Foreskin melanocyte (primary cell): ENCODE measurements at places on chromosomes 3 and 15.

DNA sequence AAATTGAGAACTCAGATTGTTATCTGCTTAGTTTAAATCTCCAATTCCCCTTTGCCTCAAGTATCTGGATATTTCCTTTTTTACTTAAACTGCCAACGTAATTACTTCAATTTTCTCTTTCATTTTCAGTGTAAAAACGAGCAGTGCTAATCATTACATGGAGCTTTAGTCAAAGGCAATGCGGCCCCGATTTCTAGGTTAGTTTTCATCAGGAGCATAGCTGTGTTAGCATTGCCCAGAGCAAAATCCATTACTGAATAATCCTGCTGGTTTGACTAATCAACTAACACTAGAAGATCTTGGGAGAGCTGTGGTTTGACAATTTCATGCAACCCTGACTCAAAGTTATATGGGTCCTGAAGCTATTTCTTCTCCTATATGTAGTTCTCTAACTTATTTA lies 46.2 kb downstream of the ZPLD1 start:
- DNase-seq, result no peak

DNA sequence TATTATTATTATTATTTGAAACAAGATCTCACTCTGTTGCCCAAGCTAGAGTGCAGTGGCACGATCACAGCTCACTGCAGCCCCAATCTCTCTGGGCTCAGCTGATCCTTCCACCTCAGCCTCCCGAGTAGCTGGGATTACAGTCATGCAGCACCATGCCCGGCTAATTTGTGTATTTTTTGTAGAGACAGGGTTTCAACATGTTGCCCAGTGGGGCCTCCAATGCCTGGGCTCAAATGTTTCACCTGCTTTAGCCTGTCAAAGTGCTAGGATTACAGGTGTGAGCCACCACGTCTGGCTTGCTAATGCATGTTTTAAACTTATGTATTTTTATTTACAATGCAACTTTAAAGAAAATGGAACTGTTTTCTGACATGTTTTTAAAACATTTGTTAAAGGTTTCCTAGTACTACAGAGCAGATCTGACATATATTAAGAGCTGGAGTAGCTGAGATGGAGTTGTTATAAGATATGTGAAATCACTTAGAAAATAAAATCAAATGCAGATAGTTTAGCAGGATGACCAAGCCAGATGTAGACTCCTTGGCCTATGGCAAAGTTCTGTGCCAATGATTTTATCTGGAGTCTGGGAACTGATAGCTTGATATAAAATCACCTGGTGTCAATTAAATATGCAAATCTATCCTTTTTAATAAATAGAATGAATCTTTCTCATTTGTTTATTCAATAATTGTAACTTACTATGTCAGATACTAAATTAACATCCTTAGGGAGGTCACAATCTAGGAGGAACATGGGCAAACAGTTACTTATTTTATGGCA lies 310.1 kb upstream of the NAALADL2 start:
- DNase-seq, result no peak

- DNase-seq, result no peak
These were observed 687.2 kb upstream of the SGO1 start for GRCh38 chr3:20873235-20873634.

GRCh38 chr3:82202269-82202668 lies 440.8 kb upstream of the GBE1 start:
- no peak for DNase-seq

DNA sequence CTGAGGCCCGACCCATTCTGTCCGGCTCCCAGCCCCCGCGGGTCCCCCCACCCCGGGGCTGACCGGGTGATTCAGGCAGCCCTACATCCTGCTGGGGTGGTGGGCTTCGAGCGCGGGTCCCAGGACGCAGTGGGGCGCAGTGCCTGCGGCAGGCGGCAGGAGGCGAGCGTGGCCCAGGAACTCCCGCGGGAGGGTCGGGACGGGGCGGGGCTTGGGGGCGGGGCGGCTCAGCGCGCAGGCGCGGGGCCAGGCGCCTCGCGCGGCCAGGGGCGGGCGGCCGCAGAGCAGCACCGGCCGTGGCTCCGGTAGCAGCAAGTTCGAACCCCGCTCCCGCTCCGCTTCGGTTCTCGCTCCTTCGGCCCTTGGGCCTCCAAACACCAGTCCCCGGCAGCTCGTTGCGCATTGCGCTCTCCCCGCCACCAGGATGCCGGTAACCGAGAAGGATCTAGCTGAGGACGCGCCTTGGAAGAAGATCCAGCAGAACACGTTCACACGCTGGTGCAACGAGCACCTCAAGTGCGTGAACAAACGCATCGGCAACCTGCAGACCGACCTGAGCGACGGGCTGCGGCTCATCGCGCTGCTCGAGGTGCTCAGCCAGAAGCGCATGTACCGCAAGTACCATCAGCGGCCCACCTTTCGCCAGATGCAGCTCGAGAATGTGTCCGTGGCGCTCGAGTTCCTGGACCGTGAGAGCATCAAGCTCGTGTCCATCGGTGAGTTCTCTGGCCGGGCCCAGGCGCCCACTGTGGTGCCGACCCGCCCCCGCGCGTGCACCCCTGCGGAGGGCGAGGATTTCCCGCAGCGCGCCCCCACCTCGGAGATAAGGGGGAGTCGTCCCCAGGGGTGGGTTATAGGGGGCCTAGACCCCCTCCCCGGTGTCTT lies at the start of gene FLNB:
Gene FLNB, plus strand, starts transcription at position 282 of the 885 bp plus-strand sequence. Its CDS starts 143 bp downstream, at position 425.
- DNase-seq, result peak; percentile 34

GRCh38 chr15:74807282-74807681 lies 5.4 kb upstream of the LMAN1L start:
- no peak for DNase-seq

GRCh38 chr3:114310695-114311094 lies 16.9 kb downstream of the TIGIT start:
- no peak for DNase-seq

DNA sequence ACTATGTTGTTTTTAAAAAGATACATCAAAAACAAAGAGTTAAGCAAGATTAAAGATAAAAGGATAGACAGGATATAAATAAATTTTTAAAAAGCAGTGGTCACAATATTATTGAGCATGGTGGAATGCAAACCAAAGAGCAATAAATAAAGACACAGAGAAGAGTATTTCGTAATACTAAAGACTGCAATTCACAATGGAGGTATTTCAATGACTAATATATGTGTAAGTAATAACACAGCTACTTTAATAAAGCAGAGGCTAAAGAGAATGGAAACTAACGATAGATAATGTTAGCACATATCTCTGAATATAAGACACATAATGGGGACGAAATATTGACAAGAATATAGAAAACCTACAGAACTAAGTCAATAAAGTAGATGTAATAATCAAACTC lies 219.6 kb downstream of the WDR72 start:
- DNase-seq, result no peak

DNA sequence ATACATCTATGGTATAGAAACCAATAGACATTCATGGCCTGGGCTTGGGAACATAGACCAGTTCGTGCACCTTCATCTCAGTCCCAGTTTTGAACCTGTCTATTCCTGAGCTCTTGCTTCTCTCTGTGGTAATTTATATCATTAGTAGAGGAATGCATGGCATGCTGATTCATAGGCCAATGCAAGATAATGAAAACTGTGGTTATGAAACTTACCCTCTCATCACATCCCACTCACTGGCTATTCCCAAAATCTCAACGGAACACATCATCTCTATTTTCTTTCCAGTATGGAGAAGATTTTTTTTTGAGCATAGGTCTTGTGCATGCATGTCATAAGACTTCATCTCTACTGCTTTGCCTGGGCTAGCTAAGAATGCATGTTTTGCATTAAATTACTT lies 18.7 kb upstream of the P2RY12 start:
- no peak for DNase-seq

GRCh38 chr3:169695031-169695430 lies 31.5 kb upstream of the MECOM start:
- no peak for DNase-seq

DNA sequence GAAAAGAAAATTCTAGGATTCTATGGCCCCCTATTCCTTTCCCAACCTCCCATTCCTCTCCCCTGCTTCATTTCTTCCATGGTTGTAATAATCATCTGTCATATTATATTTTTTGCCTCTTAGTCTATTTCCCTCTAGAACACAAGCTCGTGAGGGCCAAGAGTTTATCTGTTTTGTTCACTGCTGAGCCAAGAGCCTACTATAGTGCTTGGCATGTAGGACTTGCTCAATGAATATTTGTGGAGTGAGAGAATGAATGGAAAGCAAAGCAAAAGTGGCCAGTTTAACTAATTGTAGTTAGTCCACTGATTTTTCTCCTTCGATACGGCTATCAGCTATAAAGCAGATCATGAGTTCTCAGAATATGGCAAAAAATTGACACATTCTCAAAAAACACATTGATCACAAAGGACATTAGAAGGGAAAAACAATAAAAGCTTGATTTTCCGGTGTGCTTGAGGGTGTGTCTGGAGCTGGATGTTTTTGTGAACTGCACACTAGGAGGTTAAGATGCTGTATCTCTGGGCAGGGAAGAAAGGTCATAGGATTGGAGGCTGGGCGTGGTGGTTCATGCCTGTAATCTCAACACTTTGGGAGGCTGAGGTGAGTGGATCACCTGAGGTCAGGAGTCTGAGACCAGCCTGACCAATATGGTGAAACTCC lies 25.0 kb upstream of the CTSH start:
- no peak for DNase-seq

GRCh38 chr15:39479911-39480310 lies 101.0 kb upstream of the THBS1 start:
- DNase-seq, result no peak

DNA sequence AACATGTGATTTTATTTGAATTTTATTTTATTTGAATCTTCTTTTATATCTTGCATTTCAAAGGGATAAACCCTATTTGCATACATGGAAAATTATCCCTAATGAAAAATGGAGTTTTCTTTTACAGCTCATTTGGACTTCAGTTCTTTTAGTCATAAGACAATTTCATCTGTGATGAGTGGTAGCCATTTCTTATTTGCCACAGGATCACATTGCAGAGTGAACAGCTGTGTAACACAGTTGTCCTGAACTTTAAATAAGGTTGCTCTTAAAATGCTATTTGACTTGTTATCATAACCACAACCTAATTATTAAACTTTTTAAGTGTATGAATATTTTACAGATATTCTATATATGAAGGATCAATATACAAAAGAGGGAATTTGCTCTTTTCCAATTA lies 221.7 kb upstream of the ROPN1 start:
- DNase-seq, result no peak

GRCh38 chr15:36256404-36256807 lies 323.0 kb upstream of the CDIN1 start:
- DNase-seq, result no peak

DNA sequence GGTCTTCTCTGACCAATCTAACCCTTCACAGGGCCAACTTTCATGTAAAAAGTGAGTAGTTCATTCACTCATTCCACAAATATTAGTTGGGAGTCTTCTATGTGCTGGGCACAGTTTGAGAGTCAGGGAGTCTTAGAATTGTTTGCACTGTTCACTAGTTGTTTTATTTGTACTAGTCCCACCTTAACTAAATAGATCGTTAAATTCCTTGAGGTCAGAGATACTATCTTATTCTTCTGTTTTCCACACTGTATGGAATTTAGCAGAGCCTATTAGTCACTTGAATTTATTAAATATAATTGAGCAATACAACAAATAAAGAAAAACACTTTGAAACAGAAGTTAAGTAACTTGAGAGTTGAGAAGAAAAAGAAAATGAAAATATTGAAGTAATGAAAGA lies 40.8 kb upstream of the SPTSSB start:
- DNase-seq, result no peak

DNA sequence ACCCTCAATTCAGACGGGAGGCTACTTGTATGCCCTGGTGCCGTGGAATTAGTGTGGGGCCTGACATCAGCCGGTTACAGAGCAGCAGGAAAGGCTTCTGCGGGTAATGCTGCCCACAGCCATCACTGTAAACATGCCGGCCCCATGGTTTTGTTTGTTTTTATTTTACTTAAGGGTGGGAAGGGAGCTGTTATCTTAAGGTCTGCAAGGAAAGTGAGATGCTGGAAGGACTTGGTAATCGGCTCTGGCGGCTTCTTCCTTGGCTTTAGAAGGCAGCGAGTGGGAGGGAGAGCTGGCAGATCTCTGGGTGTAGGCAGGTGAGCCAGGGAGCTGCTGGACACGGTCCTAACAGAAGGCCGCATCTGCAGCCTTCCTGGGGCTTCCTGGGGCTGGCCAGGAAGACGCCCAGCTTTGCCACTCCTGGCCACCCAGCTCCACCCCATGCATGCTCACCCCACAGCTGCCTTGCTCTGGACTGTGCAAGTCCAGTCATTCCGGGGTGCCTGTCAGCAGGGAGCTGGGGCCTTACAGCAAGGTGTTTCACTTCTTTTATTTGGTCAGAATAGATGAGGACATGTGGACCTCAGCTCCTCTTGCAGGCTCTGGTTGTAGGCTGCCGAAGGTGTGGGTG lies 54.1 kb upstream of the FURIN start:
- DNase-seq, result no peak

GRCh38 chr3:71120012-71120411 lies 463.5 kb downstream of the FOXP1 start:
- no peak for DNase-seq

GRCh38 chr3:186208296-186208989 lies 99.6 kb upstream of the ETV5 start:
- DNase-seq, result no peak

- no peak for DNase-seq
These were observed 22.1 kb downstream of the ARNT2 start for GRCh38 chr15:80426316-80426715.

- DNase-seq, result no peak
These were observed 969 bp upstream of the BSN start for GRCh38 chr3:49553324-49553691.

DNA sequence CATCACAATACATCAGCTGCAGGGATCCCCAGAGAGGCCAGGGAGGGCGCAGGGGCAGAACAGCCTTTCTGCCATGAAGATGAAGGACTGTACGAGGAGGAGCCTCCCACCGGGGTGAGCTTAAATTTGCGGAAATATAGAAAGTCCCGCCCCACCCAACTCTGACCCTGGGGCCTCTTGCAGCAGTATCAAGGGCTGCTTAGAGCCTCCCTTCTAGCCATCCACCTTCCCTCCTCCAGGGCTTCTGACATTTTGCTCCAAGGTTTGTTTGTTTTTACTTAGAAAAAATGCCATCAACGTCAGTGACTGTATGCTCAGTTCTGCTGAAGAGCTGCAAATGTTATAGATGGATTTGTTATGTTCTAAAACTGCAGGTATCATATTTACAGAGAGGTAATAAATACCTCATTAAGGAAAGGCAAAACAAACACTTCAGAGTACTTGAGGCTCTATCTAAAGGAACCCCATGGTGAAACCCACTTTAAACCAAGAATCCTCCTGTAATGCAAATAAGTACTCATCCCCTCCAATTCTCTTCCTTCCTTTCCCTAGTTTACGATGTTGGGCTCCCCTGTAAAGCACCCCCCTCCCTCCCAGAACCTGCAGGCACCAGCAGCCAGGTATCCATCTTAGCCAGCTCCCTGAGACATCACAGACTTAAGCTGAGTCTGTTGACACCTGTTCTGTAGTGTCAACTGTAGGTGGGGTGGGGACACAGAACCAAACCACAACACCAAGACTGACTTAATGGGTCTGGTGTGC lies 30.5 kb downstream of the RFTN1 start:
- no peak for DNase-seq

DNA sequence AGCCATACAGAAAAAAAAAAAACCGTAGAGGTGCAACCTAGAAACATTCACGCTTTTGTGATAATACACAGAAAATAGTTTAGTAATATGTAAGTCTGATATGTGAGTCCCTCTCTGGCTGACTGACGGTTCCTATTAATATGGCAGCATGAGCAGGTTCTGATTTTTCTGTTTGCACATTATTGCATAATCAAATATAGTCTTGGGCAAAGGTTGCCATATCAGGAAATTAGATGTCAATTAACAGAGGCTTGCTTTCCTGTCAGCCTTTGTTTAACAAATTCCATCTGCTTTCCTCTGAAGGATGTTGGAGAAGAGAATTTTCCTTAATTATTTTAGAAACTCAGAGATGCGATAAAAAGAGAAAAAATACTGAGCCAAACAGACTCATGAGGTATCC lies 14.8 kb downstream of the GABRB3 start:
- DNase-seq, result no peak
